SHP77 (cell line): ENCODE measurements at places on chromosomes 11 and 22.

DNA sequence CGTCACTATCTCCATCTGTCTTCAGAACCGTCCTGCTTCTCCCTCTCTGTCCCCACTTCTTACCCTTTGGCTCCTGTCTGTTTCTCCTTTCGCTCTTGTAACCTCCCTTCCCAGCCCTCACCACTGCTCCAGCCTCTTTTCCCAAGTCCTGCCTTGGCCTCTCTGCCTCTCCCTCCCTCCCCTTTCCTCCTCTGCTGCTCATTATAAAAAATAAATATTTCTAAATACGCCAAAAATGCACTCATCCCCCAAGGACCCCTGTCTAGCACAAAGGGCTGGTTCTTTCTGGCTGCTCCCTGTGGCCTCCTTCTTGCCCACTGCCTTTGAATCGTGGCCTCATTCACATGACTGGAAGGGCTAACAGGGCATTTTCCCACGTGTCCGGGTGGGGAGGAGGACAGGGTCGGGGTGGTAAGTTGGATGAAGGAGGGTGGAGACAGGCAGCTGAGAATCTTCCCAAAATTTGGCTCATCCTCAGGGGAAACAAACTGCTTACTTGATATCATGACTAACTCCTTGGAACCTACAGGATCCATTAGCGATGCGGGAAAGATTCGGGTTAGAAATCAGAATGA lies 26.4 kb upstream of the OAF start:
- DNase-seq = no peak

GRCh38 chr22:46846150-46846831 lies 83.8 kb downstream of the TBC1D22A start:
- DNase-seq = no peak

- no peak for DNase-seq
Measured at GRCh38 chr22:22812031-22812905, 75.3 kb upstream of the IGLL5 start.

- no peak for DNase-seq
Measured at GRCh38 chr11:118899706-118900360, 16.1 kb downstream of the CXCR5 start.

GRCh38 chr22:29311464-29312217 lies 3.9 kb downstream of the RASL10A start:
- DNase-seq = no peak

GRCh38 chr22:24285245-24285644 lies 14.6 kb downstream of the SPECC1L start:
- no peak for DNase-seq

GRCh38 chr22:50302564-50302963 lies 4.9 kb downstream of the PLXNB2 start:
- no peak for DNase-seq

DNA sequence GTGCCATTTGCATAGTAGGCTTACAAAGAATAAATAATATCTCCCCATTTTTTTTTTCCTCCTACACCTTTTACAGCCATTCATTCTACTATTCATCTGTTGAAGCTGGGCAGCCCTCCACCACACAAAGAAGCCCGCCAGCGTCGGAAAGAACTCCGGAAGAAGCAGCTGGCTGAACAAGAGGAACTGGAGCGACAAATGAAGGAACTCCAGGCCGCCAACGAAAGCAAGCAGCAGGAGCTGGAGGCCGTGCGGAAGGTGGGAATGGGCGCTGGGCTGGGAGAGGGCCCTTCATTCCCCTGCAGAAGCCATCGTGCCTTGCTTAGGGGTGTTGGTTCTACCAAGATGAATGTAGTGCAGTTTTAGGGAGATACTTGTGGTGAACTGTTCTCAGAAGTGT lies 68.6 kb downstream of the SWAP70 start:
- no peak for DNase-seq
